ENCODE measurements at places on chromosomes 5 and 9.

- DNase-seq = no peak
These were observed 23.5 kb upstream of the ELAVL2 start for GRCh38 chr9:23849379-23850035.

DNA sequence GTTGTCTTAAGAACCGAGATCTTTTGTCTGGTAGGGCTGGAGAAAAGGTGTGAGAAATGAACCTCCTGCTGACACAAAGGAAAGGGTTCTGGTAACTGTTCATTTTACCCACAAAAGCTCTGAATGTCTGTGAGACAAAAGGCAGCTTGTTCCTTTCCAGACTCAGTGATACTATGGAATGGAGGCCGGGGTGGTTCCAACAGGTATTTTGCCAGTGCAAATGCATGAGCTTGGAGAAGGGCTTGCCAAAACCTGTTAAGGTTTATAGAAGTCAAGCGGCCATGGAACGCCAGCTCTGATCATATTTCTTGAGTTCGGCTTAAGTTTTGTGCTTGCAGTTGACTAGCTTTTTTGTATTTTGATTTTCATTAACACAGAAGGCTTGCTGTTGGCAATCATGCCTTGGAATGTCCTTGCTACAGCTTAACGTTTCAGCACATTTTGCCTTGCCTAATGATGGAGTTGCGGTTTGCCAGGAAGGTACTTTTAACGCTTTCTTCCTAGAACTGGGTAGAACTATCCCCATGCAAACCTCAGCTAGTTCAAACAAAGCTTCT, 328.6 kb downstream of the PIK3R1 start:
- no peak for DNase-seq

DNA sequence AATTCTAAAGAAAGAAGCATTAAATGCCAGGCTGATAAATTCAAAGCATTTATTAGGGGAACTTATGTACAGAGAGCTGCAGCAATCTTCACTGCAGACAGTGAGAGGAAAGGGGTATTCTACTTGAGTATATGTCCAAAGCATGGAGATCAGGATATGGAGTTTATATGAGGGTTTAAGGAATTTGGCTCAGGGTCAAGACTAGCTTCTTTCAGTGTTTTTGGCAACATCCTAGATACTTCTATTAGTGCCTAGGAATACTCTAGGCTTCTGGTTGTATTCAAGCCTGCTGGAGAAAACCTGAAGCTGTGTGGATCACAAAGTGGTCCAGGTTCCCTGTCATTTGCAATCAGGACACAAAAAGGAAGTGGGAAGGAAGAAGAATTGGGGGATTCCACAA, 194.6 kb downstream of the CETN3 start:
- peak; percentile 35 for DNase-seq

- peak; percentile 94 for DNase-seq
These were observed 583.5 kb upstream of the TUSC1 start for GRCh38 chr9:26261503-26262330.

DNA sequence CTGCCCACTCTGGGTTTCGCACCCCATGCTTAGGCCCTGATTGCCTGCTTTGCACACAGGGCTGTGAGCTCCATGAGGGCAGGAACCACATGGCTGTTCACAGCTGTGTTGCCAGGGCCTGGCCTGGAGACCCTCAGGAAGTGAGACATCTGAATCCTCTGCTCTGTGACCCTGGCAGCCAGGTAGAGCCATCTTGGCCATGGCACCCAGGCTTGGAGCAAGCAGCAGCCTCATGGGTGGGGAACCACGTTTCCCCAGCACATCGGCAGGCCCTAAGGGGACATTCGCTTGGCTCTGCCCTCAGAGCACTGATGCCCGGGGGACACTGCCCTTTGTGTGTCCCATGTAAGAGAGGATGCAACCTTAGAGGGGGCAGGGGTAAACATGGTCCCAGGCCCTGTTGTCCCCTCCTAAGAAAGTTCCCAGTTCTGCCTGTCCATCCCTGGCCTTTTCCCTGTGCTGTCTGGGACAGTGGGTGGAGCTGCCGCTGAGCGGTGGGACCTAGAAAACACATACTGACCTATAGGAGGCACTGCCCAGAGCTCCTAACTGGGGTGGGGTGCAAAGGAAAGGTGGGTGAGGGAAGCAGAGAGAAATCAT, 144.1 kb upstream of the IER5L start:
- no peak for DNase-seq

DNA sequence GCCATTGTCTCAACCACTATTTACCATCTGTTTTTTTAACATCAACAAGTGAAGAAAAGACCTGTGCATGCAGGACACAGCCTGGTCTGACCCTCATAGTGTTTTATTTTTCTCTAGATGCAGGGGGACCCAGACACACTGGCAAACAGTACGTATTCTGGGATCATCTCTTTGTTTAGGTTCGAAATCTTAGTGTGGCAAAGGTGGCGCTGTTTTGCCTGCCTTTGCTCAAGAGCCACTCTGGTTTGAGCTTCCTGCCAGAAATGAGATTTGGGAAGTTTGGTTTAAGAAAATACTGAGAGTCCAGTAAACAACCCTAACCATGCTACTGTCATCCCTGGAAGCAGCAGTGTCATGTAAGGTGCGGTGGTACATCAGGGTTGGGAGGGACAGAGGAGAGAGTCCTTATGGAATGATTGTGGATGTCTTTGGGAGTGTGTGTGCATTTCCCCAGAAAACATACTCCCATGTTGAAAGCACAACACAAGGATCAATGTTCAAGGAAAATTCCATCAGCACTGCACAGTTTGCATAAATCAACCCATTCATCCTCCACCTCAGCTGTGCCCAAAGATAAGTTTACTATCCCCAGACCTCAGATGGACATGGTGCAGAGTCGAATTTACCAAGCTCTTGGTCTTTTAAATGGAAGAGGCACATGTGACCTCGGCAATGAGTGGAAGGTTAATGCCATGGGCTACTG, 34.0 kb upstream of the FLT4 start:
- DNase-seq = no peak

DNA sequence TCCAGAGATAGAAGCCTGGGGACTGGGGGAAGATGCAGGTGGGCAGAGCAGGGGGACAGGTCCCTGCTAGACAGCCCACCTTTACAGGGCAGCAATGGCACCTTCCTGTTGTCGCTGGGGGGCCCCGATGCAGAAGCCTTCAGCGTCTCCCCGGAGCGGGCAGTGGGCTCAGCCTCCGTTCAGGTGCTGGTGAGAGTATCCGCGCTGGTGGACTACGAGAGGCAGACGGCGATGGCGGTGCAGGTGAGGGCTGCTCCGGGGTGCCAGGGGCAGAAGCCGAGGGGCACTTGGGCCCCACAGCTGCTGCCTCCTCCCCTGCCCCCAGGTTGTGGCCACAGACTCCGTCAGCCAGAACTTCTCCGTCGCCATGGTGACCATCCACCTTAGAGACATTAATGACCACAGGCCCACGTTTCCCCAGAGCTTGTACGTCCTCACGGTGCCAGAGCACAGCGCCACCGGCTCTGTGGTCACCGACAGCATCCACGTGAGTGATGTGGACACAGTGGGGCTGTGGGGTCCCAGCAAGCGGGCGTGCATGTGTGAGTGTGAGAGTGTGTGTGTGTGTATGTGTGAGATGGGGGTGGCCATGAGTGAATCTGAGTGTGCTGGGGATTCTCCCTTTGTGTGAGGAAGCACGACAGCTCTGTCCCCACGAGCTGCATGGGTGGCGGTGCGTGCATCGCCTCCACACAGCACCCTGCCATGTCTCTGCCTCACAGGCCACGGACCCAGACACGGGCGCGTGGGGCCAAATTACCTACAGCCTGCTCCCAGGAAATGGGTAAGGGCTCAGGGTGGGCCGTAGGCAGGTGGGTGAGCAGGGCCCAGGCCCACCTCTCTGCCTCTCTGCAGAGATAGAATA, 28.4 kb downstream of the CDHR2 start:
- no peak for DNase-seq

DNA sequence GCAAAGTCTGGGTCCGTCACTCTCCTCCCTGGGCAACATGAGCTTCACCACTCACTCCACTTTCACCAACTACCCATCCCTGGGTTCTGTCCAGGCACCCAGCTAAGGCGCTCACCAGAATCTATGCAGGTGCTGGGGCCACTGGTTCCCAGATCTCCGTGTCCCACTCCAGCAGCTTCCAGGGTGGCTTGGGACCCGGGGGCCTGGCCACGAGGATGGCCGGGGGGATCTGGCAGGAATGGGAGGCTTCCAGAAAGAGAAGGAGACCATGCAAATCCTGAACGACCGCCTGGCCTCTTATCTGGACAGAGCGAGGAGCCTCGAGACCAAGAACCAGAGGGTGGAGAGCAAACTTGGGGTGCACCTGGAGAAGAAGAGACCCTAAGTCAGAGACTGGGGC, 1611.0 kb upstream of the ACO1 start:
- DNase-seq = no peak
